ENCODE measurements at places on chromosomes 4 and X.

GRCh38 chrX:140817943-140818342 is 108.4 kb downstream of the LINC00632 start:
- peak; percentile 57 for DNase-seq

DNA sequence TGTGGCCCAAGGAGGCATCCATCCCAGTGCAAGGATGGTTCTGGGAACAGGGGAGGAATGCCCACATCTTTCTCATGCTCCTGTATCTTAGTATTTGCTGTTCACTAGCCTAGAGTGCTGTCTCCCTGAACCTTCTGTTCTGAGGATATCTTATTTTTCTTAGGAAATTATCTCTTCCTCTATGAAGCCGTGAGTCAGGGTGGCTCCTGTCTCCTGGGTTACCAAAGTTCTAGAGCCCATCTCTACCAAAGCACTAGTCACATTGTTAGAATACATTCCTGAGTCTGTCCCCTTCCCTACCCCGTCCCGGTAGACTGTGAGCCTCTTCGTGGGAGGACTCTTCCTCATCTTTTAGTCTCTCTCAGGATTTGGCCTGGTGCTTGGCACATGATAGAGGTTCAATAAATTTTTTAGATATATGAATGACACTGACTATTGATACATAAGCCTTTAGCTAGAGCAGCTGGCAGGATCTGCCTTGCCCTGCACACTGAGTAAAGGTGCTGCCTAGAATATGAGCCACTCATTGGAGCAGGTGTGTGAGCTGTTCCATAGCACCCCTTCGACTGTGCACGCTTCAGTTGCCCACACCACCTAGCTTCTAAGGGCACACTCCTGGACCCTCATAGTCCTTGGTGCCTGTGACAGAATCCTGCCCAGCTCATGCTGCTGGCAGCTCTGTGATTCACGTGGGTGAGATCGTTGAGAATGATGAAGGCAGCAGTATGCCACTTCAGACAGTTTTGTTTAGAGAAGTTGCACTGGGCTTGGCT is 13.3 kb downstream of the CXCR3 start:
- peak; percentile 53 for DNase-seq

DNA sequence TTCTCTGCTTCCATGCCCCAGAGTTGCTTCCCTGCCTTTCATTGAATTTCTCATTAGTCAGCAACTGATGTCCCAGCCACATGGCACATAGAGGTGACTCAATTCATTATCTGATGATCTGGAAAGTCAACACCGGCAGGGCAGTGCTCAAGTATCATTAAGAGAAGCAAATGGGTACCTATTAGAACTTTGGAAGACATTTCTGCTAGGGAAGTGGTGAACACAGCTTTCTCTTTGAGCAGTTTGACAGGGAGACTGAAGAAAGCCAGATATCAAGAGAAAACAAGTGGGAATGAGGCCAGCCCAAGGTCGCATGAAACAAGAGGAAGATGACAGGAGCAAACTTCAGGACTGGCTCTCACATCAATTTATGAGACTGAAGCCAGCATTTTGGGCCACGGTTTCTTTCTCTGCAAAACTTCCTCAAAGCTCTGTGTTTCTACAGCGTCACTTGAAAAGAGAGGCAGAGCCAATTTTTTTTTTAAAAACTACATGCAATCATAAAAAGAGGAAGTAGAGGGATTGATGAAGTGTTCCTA is 108.3 kb upstream of the RPS6KA3 start:
- DNase-seq = no peak

DNA sequence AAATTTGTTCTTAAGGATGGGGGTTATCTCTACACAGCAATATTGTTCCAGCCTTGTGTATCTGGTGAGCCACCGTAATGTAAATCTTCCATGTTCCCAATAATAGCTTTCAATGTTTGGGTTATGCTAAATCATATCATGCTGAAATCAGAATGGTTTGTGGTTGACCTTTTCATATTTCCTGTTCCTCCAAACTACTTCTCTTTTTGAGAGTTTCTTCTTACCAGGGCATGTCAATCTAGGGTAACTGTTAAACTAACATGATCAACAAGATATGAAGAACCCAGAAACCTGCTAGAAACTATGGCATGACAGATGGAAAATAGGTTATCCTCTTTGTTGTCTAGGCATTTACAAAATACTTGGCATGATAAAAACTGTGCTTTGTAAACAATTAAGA is 22.0 kb downstream of the TNMD start:
- no peak for DNase-seq

DNA sequence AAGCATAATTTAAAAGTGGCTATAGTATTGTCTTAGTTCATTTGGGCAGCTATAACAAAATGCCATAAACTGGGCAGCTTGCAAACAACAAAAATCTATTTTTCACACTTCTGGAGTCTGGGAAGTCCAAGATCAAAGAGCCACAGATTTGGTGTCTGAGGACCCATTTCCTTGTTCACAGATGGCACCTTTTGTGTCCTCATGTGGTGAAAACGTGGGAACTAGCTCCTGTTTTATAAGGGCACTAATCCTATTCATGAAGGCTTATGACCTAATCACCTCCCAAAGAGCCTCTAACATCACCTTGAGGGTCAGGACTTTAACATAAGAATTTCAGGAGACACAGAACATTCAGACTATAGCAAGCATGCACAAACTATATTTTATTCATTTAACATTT is 126.5 kb upstream of the WDFY3 start:
- no peak for DNase-seq

- DNase-seq = no peak
Observed at GRCh38 chrX:69278031-69278687, 112.9 kb upstream of the PJA1 start.

DNA sequence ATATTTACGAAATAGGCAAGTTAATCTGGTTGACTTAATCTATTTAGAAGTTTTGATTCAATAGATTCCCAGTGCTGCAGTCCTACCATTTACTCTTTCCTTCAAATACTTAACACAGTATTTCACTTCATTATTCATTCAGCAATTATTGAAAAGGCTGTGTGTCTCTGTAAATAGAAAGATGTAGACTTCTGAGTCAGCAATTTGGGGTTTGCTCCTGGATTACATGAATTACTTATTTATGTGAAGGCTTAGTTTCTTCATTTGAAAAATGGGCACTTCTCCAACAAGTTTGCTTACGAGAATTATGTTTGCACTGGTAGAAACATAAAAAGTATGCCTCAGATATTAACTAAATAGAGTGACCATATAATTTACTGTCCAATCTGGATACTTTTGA is 17.4 kb downstream of the ADAM29 start:
- no peak for DNase-seq

DNA sequence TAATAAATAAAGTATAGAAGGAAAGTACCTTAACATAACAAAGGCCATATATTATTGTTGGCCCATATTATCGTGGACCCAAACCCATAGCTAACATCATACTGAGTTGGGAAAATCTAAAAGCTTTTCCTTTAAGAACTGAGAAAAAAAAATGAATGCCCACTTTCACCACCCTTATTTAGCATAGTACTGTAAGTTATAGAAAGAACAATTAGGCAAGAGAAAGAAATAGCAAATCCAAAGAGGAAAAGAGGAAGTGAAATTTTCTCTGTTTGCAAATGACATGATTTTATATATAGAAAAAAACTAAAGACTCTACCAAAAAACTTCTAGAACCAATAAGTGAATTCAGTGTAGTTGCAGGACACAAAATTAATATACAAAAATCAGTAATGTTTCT is 1854.6 kb downstream of the PCDH7 start:
- DNase-seq = no peak

DNA sequence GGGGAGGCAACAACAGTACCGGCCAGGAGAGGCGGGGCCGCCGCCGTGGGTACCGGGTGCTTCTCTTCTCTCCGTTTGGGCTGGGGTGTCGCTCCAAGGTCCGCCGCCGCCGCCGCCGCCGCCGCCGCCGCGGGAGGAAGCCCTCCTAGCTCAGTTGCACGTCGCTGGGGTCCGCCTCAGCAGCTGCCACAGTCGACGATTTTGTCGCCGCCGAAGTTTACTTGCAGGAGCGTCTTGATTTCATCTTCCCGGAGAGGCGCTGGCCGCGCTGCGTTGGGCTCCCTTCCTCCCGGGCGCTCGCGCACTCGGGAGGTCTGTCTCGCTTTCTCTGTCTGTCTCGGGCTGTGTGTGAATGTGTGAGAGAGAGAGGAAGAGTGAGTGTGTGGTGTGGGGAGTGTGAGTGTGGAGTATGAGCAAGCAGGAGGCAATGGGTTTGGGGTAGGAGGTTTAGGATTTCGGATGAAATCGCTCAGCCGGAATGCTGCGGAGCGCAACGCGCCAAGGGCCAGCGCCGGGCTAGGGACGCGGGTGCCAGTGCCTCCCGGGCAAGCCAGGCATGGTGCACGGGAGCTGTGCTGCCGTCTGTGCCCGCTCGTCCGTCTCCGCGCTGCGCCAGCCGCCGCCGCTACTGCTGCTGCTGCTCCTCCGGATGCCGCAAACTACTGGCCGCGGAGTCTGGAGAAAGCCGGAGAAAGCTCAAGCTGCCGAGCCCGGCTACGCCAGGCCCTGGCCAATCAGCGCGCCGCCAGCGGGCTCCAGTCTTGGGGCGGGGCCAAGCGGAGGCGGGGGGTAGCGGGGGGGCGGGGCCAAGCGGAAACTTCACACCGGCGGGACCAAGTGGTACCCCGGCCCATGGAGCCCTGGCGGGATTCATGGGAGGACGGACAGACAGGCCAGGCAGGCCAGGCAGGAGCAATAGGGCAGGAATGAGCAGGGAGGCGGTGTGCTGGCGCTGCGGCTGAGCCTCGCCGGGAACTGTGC is at the start of gene PCDH19:
PCDH19 (minus strand) TSS at position 664 of the 981 bp plus-strand sequence. CDS start 1,676 bp downstream, outside the sequence.
- DNase-seq = peak; percentile 28

DNA sequence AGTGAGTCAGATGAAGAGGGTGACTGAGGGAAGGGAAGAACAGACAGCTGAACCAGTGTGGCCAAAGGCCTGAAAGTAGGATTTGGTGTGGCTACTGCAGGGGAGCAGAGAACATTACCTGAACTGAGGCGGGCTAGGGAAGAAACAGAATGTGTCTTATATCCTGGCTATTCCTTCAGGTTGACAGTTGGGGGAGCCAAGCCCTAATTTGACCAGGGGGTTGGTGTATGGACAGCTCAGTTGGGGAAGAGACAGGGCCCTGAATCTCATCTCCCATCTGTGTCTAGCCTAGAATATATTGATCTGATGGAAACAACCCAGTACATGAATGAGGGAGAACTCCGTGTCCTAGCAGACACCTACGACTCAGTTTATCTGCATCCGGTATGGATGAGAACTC is 4.2 kb downstream of the HDAC6 start:
- no peak for DNase-seq

DNA sequence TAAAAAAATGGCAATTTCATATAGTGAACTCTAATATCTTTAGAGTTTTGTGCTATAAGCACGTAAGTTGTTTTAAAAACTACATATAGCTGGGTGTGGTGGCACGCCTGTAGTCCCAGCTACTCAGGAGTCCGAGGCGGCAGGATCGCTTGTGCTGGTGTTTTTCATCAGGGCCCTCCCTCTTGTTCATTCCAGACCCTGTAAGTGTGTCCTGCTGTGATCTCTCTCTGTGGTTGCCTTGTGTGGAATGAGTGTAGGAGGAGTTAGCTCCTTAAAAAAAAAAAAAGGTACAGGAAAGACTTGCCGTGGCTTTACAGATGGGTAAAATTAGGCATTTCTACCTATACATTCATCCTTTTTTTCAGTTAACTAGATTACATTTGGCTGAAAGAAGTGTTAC is 35.4 kb downstream of the RBBP7 start:
- no peak for DNase-seq

GRCh38 chr4:37678624-37679023 is 7.6 kb downstream of the RELL1 start:
- no peak for DNase-seq
